ENCODE measurements at places on chromosomes 6 and 20.

DNA sequence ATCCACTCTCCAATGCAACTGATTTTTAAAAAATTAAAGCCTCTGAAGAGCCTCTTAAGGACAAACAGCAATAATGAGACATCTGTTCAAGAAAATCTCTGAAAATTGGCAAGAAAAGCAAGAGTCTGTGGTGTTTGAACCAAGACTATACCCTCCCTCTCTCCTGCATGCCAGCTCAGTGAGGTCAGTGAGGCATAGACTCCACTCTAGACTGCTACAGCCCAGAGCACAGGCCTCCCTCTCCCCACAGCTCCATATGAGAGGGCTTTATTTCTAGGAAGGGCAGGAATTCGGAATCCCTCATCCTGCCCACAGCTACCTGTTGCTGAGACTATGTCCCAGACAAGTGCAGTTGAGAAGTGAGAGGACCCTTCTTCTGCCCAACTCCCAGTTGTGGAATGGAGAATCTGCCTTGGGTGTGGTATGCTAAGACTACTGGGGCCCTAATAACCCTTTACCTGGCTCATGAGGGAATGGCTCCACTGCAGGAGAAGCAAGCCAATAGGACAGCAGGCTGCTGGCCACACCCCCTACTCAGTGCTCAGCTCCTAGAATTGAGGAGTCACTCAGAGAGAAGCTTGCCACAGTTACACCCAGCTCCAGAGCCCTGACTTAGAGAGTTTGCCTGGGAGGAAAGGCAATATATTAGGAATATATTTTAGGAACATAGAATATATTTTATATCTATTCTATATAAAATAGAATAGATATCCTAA, 22.7 kb upstream of the HLA-DQA1 start:
- DNase-seq, result no peak

GRCh38 chr6:142932889-142933288, 12.1 kb downstream of the HIVEP2 start:
- no peak for DNase-seq

DNA sequence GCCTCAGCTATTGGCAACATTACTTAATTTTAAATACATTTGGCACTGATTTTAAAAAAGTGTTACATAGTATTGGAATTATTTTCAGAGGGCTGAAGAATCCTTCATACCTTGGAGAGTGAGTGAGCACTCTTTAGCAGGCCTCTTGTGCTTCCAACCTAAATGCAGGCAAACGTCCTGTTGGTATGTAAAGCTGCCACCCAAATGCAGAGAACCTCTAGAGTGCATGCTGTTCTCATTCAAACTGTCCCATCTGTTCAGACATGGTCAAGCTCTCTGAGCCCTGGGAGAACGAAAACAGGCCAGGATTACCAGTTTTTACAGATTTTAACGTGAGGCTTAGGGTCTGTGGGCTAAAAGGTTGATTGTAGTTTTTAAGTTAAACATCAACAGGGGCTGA, 378.0 kb upstream of the FLRT3 start:
- no peak for DNase-seq

DNA sequence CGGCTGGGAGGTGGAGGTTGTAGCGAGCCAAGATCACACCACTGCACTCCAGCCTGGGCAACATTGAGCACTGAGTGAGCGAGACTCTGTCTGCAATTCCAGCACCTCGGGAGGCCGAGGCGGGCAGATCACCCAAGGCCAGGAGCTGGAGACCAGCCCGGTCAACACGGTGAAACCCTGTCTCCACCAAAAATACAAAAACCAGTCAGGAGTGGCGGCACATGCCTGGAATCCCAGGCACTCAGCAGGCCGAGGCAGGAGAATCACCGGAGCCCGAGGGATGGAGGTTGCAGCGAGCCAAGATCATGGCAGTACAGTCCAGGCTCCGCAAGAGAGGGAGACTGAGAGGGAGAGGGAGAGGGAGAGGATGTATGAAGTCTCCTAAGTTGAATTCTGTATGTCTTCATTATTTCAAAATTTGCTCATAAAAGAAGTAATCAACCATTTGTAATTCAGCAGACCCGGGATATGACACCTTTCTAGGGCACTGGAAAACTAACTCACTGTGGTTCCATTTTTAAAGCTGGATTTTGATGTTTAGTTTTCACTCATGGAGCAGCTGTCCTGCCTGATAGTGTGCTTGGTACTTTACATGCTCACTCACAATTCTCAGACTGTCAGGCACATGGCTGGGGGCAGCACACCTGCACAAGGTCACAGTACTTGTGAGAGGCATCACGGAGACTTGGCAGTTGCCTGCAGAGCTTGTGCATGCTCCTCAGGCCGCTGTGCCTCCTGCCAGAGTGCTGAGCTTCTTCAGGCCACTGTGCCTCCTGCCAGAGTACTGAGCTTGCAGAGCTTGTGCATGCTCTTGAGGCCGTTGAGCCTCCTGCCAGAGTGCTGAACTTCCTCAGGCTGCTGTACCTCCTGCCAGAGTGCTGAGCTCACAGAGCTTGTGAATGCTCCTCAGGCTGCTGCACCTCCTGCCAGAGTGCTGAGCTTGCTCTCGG, 106.2 kb downstream of the ERMARD start:
- DNase-seq, result no peak

- DNase-seq, result no peak
These were observed 88.4 kb downstream of the HACE1 start for GRCh38 chr6:104771258-104771832.

GRCh38 chr6:7707787-7708186, 18.1 kb upstream of the BMP6 start:
- DNase-seq, result no peak
